Stimulated activated CD4-positive, alpha-beta T cell treated with anti-CD3 and anti-CD28 coated beads, Interleukin-1b, Interleukin-23, amount 100 ng/mL, for 1 hour (primary cell): ENCODE measurements at places on chromosomes 1 and 21.

- no peak for DNase-seq
Observed at GRCh38 chr1:156229809-156230472, 12.0 kb upstream of the BGLAP start.

DNA sequence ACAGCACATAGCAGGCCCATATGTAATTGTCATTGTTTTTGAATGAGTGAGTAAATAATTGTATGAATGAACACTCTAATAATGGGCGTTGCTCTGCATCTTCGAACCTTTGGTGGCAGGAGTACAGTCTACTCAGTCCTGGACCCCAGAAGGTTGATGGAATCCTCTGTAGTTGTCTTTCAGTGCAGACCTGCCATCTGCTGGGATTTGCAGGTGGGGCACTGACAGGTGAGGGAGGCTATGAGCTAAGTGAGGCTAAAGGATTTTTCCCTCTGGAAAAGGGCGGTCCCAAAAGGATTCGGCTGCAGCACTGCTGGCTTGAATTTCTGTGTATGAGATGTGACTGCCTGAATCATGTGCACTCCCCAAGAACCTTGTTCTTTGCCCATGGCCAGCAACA is 53.4 kb downstream of the PLXNA2 start:
- no peak for DNase-seq

- DNase-seq, result no peak
Observed at GRCh38 chr21:28421716-28422524, 570.8 kb downstream of the LTN1 start.

DNA sequence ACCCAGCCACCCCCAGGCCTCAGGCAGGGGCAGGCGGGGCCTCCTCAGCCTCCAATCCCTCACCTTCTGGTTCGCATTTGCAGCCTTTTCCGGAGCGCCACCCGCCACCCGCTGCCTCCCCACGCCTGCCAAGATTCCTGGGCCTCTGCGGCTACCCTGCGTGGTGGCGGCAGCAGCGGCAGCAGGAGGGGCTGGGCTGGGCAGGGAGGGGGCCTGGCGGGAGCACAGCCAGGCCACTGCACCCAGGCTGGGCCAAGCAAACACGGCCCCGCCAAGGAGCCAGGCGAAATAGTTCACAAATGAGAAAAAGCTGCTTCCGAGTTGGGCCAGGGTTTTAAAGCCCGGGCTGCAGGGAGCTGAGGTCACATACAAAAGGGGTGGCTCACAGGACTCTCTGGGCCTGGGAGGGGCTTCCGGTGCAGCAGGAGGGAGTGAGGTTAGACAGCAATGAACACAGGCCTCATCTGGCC is 9.8 kb downstream of the COL8A2 start:
- no peak for DNase-seq

DNA sequence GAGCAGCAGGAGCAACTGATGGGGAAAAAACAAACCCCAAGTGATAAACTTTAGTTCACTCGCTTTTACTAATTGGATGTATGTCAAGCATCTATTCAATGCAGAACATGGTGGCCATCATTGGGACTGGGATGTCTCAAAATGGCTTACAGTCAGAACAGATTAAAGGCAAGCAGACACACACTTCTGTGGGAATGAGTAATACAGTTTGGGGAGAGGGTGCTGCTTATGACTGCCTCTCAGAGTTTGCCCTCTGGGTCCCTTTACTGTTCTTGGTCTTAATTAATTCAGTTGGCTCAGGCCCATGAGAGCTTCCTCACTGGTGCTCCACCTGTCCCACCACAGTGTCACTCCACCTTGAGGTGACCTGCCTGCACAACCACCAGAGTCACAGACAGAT is 119.5 kb downstream of the TBX19 start:
- no peak for DNase-seq
